ENCODE measurements at places on chromosomes 13 and 19. TPM values are rescaled to one million over a fixed set of nuclear protein-coding genes. Genes with fewer than 3 reads are reported as not detected.

The ARRDC2 gene
- total RNA-seq: 6.9 TPM

The LYL1 gene
- total RNA-seq: not detected

The APOC1 gene
- total RNA-seq: 2.9 TPM

The RXFP2 gene
- not detected for total RNA-seq

The CCDC8 gene
- total RNA-seq: 94.6 TPM

The PGLYRP2 gene
- not detected for total RNA-seq

The IZUMO2 gene
- total RNA-seq: not detected

The MEF2B gene
- not detected for total RNA-seq

The CNMD gene
- not detected for total RNA-seq

The CPB2 gene
- not detected for total RNA-seq

The NDUFA7 gene
- 5.3 TPM for total RNA-seq

The NLRP11 gene
- total RNA-seq: not detected

The TEX30 gene
- total RNA-seq: 10.5 TPM
